Hepatic stellate cell (primary cell): ENCODE measurements at places on chromosomes 2 and 18.

DNA sequence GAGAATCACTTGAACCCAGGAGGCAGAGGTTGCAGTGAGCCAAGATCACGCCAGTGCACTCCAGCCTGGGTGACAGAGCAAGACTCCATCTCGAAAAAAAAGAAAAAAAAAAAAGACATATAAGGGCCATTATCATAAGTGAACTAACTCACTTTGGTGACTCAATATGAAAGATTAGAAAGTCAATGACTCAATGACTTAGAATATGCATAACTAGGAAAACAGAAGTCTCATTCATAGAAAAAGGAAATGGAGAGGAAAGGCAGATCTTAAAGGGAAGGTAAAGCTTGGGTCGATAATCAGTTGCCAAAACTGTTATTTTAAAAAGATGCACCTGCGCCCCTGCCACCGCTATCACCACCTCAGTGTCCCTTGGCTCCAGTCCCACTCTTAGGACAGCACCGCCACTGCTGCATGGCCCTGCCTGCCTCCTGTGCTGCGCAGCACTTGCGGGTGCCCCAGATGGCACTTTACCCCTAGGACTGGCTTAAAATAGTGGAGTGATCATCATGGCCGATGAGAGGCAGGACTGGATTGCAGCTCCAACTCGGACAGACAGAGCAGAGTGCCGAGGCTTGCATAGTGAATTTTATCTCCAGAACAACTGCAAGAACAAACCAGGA, 54.7 kb downstream of the INO80D start:
- DNase-seq = peak; percentile 24

DNA sequence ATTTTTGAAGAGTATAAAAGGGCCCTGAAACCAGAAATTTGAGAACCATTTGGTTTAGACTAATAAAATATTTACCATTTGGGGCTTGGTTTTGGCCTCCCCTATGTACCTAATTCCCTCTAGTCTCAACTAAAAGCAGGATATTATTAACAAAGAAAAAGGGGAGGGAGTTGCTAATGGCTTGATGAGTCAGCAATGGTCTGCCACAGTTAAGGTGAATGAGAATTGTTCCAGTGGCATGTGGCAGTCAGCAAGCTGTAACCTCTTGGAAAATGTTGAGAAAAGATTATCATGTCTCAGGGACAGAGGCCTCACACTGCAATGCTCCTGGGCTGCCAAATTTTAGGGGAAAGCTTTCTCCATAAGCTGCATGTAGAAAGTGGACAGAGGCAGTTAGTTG, 20.1 kb upstream of the SLC39A10 start:
- DNase-seq = no peak

- no peak for DNase-seq
Measured at GRCh38 chr2:64657411-64657810, 3.7 kb upstream of the SERTAD2 start.

- DNase-seq = no peak
Measured at GRCh38 chr2:232731470-232731869, 34.3 kb downstream of the GIGYF2 start.

DNA sequence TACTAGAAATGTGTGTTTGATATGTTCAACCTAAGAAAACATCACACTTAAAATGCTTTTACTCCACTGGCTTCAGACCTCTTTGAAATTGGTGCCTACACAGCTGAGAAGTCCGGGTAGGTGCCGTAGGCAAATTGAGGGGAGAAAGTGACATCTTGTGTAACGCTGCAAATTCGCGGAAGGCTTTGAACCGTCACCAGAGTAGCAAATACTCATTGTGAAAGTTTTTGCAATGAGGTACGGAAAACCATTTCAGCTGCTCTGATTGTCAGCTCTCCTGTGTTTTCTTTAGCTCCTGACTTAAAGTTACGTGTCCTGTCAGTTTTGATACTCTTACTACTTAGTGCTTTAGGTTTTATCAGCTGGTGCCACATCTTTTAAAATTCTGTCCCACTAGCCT, 224.5 kb downstream of the FAM210A start:
- no peak for DNase-seq

GRCh38 chr2:218734190-218734975, 23.7 kb downstream of the TTLL4 start:
- DNase-seq = no peak
